ENCODE measurements at places on chromosomes 1 and 21. TPM values are rescaled to one million over a fixed set of nuclear protein-coding genes. Genes with fewer than 3 reads are reported as not detected.

DNA sequence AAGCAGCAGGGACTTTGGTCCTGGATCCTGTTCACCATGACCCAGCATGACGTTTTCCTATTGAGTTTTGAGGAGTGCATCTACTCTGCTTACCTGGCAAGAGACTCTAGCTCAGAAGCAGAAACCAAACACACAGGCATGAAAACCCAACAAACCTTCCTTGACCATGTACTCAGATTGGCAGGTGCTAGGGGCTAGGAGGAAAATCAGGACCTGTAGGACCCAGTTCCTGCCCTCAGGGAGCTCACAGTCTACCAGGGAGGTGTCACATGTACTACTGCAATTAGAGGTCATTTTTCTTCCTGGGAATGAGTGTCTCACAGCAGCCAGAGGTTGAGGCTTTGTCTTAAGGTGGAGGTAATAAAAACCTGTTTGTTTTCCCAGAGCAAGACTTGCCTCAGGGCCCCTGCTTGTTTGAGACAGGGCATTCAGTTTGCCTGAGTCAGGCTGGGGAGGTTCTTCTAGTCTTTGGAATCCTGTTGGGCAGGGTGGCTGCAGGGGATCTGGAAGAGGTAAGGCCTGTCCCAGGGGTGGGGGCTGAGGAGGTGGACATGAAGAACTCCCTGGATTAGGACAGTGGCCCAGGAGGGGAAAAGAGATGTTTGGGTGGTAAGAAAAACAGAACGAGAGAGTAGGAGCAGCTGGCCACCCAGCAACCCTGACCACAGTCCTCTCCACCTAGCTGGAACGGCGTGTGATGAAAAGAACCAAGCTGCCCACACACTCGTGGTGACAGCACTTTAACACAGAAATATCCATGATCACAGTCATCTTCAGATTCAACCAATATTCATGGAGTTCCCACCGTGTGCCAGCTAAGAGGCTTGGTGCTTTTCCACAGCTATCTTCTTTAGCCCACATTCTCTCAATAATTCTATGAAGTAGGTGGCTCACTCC lies 30.8 kb downstream of the IER5 start:
- no peaks in the 10 kb centered on the region for H3K4me1 ChIP-seq
- DNase-seq = no peak
- no peaks in the 10 kb centered on the region for H3K27me3 ChIP-seq
- no peak overlapping the region for H3K4me3 ChIP-seq

Gene ZNF684
- 6.5 TPM for total RNA-seq

- no peak overlapping the region for H3K4me3 ChIP-seq
- no peak for DNase-seq
- peaks cover 15% of the 10 kb centered on the region for H3K27me3 ChIP-seq
Measured at GRCh38 chr1:115343200-115343737, 5.2 kb upstream of the NGF start.

DNA sequence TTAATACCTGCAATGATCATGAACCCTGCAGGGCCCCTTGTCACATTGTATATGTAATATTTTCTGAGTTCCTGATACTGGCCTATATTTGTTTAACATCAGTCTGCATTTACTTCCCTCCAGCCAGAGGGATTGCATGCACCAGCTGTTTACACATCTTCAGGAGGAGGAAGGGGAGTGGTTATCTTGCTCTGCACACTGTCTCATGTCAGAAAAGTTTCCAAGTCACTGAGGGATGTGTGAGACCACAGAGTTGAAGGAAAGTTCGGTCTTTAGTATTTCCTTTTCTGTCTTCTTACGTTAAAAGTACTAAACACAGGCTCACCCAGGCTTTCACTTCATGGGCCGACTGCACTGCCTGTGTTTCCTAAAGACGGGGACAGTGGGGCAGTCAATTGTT lies 574.1 kb downstream of the LMO4 start:
- DNase-seq = no peak
- no peak overlapping the region for H3K4me3 ChIP-seq
- no peaks in the 10 kb centered on the region for H3K36me3 ChIP-seq
- H3K4me1 ChIP-seq = peaks cover 3% of the 10 kb centered on the region
- H3K27ac ChIP-seq = no peak overlapping the region

DNA sequence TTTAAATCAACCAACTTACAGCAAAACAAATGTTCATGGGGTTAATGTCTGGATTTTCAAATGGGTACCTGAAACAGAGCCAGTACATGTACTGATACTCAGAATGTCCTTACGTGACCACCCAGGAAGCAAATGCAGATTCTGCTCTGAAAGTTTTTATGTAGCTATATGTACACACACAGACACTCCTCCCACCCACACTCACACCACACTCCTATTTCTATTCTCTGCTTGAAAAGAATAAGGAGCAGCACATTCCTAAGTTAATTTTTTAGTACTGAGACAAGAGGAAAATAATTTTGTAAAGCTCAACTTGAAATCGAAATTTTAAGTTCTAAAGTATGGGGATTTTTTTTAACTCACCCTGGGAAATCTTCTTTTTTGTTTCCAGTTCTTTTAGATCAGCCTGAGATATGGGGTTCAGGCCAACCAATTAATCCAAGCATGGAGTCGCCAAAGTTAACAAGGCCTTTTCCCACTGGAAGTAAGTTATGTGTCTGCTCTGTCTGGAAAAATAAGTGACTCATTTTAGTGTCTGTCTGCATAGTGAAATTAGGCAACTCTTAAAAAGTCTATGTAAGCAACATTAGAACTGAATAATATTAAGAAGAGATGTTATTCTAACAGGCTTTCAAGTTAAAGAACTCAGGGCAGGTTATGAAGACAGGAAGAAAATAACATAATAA lies 75.5 kb upstream of the DYNLT5 start:
- H3K4me1 ChIP-seq = no peaks in the 10 kb centered on the region
- H3K27ac ChIP-seq = no peak overlapping the region
- H3K27me3 ChIP-seq = no peaks in the 10 kb centered on the region
- H3K4me3 ChIP-seq = no peak overlapping the region

GRCh38 chr1:92544756-92545165 lies 58.0 kb upstream of the GFI1 start:
- no peak overlapping the region for H3K4me3 ChIP-seq
- no peaks in the 10 kb centered on the region for H3K4me1 ChIP-seq
- no peaks in the 10 kb centered on the region for H3K36me3 ChIP-seq
- H3K27ac ChIP-seq = no peak overlapping the region

GRCh38 chr1:17260264-17260663 lies 11.4 kb downstream of the PADI3 start:
- H3K36me3 ChIP-seq = no peaks in the 10 kb centered on the region
- DNase-seq = no peak
- no peaks in the 10 kb centered on the region for H3K27me3 ChIP-seq
- H3K27ac ChIP-seq = no peak overlapping the region
- H3K4me1 ChIP-seq = no peaks in the 10 kb centered on the region

GRCh38 chr1:183149273-183149672 lies 36.8 kb upstream of the LAMC2 start:
- H3K36me3 ChIP-seq = no peaks in the 10 kb centered on the region
- no peak overlapping the region for H3K27ac ChIP-seq
- no peak for DNase-seq
- H3K4me3 ChIP-seq = no peak overlapping the region
- no peaks in the 10 kb centered on the region for H3K27me3 ChIP-seq

GRCh38 chr1:226369110-226369509 lies 38.8 kb downstream of the PARP1 start:
- H3K36me3 ChIP-seq = peaks cover 63% of the 10 kb centered on the region
- no peak for DNase-seq
- no peak overlapping the region for H3K4me3 ChIP-seq
- H3K27me3 ChIP-seq = no peaks in the 10 kb centered on the region

- no peak for DNase-seq
- no peak overlapping the region for H3K4me3 ChIP-seq
- no peaks in the 10 kb centered on the region for H3K36me3 ChIP-seq
- no peaks in the 10 kb centered on the region for H3K27me3 ChIP-seq
- H3K27ac ChIP-seq = no peak overlapping the region
Measured at GRCh38 chr1:179016706-179017382, 8.8 kb upstream of the FAM20B start.

Gene GBP2
- not detected for total RNA-seq

DNA sequence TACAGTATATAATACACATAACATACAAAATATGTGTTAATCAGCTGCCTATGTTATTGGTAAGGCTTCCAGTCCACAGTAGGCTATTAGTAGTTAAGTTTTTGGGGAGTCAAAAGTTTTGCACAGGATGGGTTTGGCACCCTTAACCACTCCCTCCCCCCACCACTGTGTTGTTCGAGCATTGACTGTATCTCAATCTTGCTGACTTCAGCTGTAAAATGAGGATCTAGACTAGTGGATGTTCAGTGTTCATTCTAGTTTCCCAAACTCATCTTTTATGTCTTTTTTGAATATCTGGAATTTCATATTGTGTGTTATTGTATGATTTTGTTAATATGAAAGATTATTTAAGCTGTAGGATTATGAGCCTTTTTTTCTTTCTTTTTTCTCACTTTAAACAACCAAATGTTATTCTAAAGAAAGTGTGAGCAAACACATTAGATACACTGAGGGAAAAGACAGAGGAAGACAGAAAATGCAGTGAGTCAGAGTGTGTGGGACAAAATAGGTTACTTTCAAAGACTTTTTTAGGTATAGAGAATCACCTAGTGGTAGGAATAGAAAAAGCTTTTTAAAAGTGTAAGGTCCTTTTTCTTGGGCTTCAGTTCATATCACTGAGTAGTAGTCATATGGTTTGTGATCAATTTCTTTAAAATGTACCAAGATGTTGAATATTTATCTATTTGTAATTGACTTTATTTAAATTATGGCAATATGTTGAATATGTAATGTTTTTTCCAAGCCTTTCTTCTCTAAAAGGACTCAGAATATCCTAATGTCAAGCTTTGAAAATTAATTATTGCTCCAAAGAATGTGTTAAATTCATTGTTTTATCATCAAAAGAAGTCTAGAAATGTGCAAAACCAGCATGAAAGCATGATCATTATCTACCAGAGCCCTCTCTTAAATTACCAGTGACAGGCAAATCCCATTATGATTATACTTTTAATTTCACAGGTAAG lies 17.9 kb upstream of the CENPF start:
- no peaks in the 10 kb centered on the region for H3K36me3 ChIP-seq
- no peaks in the 10 kb centered on the region for H3K27me3 ChIP-seq

DNA sequence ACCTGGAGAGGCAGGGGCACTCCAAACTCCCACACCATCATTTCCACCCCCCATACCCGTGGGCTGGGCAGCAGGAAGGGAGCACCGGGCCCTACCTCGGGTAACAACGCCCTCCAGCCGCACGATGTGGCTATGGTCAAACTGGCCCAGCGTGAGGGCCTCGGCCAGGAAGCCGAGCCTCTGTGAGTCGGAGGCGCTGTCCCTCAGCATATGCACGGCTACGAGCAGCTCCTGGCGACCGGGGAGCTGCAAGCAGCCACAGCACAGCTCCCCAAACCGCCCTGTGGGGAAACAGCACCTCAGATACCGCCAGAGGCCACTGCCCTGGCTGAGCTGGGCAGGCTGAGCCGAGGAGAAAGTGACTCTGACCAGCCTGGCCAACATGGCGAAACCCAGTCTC lies 29.2 kb downstream of the CDCA8 start:
- DNase-seq = peak; percentile 56
- H3K27ac ChIP-seq = no peak overlapping the region
- no peak overlapping the region for H3K4me3 ChIP-seq
- H3K4me1 ChIP-seq = no peaks in the 10 kb centered on the region
- H3K27me3 ChIP-seq = no peaks in the 10 kb centered on the region
- H3K36me3 ChIP-seq = no peaks in the 10 kb centered on the region

- DNase-seq = no peak
- no peaks in the 10 kb centered on the region for H3K27me3 ChIP-seq
- H3K4me1 ChIP-seq = peaks cover 4% of the 10 kb centered on the region
- peaks cover 30% of the 10 kb centered on the region for H3K36me3 ChIP-seq
- H3K27ac ChIP-seq = no peak overlapping the region
Measured at GRCh38 chr1:33276573-33277298, 20.4 kb downstream of the ZNF362 start.

GRCh38 chr21:30206551-30207251 lies 9.2 kb downstream of the CLDN8 start:
- no peaks in the 10 kb centered on the region for H3K27me3 ChIP-seq
- DNase-seq = no peak
- H3K4me3 ChIP-seq = no peak overlapping the region

GRCh38 chr21:14453339-14454015 lies 70.5 kb upstream of the HSPA13 start:
- H3K27me3 ChIP-seq = no peaks in the 10 kb centered on the region
- no peak overlapping the region for H3K4me3 ChIP-seq
- H3K4me1 ChIP-seq = no peaks in the 10 kb centered on the region
- no peak overlapping the region for H3K27ac ChIP-seq
- H3K36me3 ChIP-seq = peaks cover under 1% of the 10 kb centered on the region
- no peak for DNase-seq

Measured in H9 (cell line).